Activated gamma-delta T cell (primary cell): ENCODE measurements at places on chromosomes 1 and 21.

GRCh38 chr1:21384620-21385019 lies 55.3 kb upstream of the NBPF3 start:
- DNase-seq = no peak

DNA sequence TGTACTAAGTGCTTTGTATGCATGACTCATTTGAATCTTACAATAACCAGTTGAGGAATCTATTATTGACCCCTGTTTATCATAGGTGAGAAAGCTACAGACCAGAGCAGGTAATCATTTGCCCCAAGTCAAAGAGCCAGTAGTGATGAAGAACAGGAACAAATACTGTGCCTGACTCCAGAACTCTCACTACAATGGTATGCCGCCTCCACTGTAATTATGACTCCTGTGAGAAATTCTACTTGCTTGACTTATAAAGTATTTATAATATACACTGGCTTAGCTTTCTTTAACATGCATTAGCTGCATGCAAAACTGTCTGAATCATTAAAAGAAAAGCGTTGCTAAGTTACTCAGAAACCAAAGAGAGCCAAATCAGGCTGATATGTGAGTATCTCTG lies 92.6 kb downstream of the ZNF281 start:
- DNase-seq = no peak

GRCh38 chr21:27694667-27695066 lies 727.8 kb upstream of the ADAMTS5 start:
- no peak for DNase-seq

DNA sequence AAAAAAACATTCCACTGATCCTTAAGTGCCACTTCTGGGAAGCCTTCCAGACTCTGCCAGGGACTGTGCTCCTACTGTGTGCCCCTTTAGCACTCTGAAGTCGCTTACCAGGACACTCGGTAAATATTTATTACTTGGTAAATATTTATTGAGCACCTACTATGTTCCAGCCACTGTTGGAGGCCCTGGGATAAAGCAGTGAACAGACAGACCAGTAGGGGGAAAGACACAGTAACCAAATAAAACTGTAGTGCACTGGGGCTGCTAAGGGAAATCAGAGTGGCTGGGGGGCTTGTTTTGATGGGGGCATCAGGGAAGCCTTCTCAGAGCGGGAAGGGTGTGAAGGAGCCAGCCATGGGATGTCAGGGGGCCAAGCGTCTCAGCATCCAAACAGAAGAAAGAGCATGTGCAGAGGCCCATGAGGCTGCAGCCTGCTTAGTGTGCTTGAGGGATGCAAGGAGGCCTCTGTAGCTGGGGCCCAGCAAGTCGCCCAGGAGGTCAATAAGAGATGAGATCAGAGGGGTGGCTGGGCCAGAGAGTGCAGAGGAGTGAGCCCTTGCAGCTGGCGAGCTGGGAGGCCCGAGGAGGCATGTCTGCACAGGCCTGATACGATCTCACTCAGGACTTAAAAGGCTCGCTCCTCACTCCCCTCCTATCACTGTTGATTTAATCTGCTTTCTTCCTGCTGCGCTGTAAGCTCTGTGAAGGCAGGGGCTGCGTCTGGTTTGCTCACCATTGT lies 28.6 kb downstream of the KAZN start:
- no peak for DNase-seq

GRCh38 chr1:67201891-67202290 lies 35.6 kb downstream of the IL23R start:
- DNase-seq = no peak

GRCh38 chr21:35711213-35711612 lies 349.1 kb downstream of the SETD4 start:
- no peak for DNase-seq

DNA sequence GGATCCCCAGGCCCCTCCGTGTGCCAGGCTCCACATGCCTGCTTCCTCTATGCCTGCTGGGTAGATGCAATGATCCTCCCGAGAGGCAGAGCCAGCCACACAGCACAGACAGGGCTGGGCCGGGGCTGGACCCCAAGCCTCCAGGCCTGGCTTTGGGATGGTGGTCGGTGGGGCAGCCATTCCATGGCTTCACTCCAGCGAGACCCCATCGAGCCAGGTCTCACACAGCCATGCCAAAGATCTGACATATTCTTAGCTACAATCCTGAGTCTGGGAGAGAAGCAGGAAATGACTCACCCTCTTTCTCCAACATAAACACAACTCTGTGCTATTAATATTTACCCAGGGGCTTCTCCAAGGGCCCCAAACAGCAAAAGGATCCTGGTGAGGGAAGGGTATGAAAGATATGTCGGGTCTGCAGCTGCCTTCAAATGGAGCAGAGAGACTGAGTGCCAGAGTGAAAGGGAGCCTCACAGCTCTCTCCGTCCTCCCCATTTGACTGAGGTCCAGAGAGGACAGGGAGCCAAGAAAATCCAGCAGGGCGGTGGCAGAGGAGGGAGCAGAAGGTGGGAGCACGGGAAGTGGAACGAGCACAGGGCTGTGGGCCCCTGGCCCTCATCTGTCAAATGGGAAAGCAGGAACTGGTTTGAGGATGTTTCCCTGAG lies 639.5 kb downstream of the MATN1 start:
- no peak for DNase-seq

GRCh38 chr1:160534823-160535605 lies 12.0 kb upstream of the SLAMF6 start:
- DNase-seq = no peak

DNA sequence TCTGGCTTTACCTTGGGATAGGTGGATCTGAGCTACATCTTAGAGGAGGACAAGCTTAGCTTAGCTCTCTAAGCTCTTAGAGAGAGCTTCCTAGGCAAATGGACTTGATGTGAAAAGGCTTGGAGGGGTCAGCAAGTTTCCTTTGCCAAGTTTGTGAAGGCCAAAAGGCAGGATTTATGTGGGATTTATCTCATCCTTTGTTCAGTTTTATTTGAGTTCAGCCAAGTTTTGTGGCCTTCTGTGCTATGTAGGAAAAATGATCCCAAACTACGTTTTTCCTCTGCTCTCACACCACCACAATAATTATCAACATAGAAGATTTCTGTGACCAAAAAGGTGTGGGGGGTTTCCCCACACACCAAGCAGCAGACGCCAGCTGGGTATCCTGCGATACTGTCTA lies 26.0 kb upstream of the RNF11 start:
- DNase-seq = no peak

- no peak for DNase-seq
Measured at GRCh38 chr1:64470665-64471217, 812 bp downstream of the CACHD1 start.

GRCh38 chr21:35451276-35451675 lies 402.2 kb upstream of the RUNX1 start:
- DNase-seq = no peak

DNA sequence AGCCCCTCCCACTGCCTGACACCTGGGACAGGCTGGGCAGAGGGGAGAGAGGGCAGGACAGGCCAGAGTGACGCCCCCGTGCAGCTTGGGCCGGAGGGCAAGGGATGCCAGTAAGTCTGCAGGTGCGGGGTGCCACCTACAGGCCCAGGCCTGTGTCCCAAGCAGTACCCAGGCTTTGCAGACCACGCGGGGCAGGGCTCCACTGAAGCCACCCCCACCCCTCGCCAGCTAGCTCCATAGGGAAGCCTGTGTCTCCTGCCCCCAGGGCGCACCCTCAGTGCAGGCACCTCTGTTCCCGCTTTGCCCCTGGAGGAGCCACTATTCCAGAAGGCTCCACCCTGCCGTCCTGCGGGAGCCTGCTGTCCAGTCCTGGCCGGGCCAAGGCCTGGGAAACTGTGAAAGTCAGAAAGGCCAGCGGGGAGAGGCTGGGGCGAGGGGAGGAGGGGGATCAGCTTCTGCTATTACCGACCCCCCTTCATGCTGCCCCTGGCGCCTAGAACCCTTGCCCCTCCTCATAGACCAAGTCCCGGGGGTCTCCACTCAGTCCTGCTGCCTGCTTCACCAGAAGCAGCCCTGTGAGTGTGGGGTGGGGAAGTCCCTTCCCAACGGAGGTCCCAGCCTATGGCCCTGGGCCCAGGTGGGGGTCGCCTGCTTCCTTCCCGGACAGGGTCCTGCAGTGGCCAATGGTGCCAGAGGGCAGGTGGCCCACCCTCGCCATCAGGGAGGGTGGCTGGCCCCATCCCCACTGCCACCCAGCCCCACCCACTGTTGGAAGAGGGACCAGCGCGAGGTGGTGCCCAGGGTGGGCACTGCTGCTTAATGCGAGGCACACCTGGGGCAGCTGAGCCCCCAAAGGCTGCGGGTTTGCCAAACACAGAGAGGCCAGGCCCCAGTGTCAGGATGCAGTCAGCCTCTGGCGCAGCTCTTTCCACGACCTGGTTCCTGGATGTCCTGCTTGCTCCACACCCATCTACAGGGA lies 54.4 kb downstream of the KCNAB2 start:
- DNase-seq = no peak

GRCh38 chr1:235105051-235106043 lies 23.3 kb downstream of the TOMM20 start:
- no peak for DNase-seq

GRCh38 chr1:204831186-204831585 lies 39.5 kb upstream of the NFASC start:
- DNase-seq = no peak

DNA sequence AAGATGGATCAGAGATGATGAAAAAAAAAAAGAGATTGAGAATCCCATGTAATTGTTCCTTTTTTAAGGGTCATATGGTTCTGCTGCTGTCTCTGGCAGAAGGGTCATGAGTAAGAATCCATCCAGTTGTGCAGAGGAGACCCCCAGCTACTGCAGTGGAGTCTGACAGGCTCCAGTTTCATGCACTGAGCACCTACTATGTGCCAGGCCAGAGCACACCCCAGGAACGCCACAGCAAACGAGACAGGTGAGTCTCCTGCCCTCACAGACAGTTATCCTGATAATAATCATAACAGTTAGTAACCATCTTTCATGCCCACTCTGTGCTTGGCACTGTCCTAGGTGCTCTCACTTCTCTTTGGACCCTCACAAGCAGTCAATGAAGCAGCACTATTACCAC lies 420.0 kb downstream of the MATN1 start:
- DNase-seq = no peak

- DNase-seq = no peak
Measured at GRCh38 chr1:240503558-240503957, 108.4 kb downstream of the GREM2 start.

- no peak for DNase-seq
Measured at GRCh38 chr1:80799457-80799856, 1001.3 kb upstream of the ADGRL2 start.

- no peak for DNase-seq
Measured at GRCh38 chr1:4599521-4599920, 54.9 kb upstream of the AJAP1 start.

DNA sequence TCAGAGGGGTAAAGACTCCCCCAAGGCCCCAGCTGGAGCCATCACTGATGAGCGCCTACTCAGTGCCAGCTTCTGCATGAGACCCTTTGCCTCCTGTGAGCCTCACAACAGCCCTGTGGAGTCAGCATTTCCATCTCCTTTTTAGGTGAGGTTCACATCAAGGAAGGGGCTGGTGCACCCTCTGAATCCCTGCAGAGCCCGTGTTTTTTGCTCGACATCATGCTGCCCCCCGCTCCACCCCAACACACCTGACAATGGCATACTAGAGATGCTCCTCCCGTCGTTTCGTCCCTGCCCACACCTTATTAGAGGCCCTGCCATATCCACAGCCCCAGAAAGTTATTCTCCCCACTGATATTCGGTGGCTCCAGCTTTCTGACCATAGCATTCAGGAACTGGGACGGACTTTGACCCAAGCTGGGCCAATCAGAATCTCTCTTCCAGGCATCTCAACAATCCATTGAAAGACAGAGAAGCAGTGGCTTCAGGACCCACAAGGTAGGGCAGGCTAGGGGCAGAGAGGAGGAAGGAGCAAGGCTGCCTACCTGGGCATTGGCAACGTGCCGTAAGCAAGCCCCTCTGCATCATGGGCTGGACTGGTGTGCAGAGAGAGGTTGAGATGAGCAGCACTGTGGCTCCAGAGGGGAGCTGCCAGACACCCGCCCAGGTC lies 32.7 kb downstream of the EPHA10 start:
- DNase-seq = no peak

DNA sequence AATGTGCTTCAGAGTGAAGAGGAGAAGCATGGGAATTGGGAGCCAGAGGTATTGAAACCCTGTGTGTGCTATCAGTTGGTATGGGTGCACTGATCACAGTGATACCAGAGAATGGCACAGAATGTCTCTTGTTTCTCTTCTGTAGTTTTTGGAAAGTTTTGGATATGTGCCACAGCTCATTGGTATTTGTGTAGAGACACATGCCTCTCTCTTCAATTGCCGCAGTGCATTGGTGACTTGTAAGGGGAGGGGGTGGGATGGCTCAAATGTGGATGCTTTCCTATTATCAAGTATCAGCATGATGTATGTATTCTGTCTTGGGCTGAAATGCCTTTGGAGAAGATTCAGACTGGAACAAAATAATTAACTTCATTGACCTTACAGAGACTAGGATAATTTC lies 101.0 kb downstream of the HMCN1 start:
- no peak for DNase-seq

GRCh38 chr1:231774719-231775335 lies 148.2 kb downstream of the DISC1 start:
- no peak for DNase-seq

- DNase-seq = no peak
Measured at GRCh38 chr1:117659550-117660270, 53.9 kb downstream of the TENT5C start.

DNA sequence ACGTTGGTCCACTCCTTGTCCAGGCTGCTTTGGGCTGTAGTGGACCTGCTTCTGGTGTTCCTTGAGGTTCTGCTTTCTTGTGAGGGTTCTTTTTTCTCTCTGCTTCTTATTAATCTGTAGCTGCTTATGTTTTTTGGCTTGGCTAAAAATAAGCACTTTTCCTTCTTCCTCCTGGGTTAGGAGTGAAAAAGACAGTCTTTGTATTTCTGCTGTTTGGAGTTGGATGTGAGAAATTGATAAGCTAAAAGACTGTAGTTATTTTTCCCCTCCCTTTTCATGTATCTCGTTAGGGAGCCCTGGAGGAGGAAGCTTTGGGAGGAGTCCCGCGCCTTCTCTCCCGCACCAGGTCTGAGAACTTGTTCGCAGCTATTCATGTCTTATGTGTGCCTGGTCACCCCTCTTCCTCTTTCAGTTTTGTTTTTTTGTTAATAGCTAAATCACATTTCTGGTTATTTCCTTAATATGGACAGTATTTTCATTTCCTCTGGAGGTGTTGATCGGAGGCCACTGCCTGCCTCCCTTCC lies 79.0 kb downstream of the GALNT2 start:
- DNase-seq = no peak

GRCh38 chr1:87274851-87275250 lies 53.8 kb upstream of the LMO4 start:
- no peak for DNase-seq

- DNase-seq = no peak
Measured at GRCh38 chr1:187911820-187912219, 1083.1 kb downstream of the PLA2G4A start.

DNA sequence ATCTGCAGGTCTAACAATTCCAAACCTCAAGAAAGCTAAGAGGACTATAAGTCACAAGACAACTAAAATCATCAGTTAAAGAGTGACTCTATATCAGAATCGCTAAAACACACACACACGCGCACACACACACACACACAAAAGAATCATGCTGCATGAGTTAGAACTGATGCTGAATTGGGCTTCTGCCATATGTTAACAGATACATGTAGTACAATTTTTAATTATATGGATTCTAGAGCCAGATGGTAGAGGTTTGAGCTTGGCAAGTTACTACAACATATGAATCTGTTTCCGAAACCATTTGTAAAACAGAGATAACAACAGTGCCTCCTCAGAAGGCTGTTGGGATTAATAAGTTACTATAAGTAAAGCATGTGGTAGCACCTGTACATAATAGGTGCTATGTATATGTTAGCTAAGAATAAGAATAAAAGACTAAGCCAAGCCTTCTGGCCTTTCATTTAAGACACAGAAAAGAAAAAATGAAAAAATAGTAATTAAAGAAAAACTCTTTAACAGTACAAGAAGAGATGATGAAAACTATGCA lies 17.9 kb downstream of the EPRS1 start:
- no peak for DNase-seq
